ENCODE measurements at places on chromosomes 3 and 15.

DNA sequence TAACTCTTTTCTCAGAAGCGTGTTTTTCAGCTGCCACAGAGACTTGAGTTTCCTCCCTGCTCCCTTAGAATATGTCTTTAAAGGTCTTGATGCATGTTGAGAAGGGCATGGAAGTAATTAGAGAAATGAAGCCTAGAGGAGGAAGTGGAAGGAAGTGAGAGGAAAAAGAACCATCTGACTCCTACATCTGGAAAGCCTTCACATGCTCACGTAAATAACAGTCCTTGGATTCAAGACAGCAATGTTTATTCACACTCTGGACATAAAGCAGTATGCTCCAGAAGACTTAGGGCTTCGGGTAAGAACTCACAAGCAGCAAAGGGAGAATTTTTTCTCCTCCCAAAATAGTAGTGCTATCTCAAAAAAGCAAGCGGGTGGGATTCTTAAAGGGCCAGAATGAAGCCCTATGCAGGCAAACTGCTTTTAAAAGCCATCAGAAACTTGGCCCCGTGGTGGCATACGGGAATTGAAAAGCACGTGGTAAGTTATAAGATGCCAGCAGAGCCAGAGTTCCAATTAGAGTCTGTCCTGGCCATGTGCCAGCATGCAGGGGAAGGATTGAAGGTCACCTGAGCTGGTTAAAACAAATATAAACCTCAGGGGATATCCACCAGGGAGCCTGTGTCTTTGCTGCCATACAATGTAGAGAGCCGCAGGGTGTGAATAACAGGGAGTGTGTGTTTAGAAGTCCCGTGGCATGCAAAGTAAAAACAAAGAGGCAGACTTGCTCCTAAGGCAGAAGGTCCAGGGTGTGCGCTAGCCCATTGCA, 380.8 kb upstream of the NDN start:
- DNase-seq = no peak

DNA sequence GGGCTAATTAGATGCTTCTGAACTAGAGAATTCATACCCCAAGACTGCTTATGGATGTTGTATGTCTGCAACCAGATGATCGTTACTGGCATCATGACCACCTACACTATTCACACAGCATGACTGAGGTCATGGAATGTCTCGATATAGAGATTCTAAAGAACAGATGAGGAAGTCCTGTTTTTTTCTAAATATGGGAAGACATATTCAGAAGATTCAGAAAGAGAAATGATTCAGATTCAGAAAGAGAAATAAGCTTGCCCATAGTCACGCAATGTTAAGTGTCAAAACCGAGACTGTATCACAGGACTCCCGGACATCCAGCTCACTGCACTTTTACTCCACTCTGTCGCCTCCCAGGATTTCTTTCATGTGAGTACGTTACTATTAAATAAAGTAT, 136.2 kb downstream of the TPRG1 start:
- no peak for DNase-seq

DNA sequence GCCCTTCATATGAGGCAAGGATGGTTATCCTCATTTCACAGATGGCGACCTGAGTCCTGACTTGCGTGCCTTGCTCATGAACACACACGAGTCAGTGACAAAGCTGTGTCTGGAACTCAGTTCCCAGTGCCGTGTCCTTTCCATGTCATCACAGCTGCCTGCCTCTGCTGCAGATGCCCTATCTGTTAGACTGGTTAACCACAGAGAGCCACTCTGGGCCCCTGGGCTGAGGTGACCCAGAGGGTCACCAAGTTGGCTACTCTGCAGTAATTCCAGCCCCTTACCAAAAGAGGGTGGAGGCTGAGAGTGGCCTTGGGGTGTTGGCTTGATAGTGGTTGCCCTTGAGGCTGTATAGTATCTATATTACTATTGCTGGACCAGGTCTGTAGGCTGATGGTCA, 41.0 kb downstream of the RAB11A start:
- DNase-seq = no peak

- no peak for DNase-seq
These were observed 10.9 kb upstream of the DLL4 start for GRCh38 chr15:40918146-40918798.

DNA sequence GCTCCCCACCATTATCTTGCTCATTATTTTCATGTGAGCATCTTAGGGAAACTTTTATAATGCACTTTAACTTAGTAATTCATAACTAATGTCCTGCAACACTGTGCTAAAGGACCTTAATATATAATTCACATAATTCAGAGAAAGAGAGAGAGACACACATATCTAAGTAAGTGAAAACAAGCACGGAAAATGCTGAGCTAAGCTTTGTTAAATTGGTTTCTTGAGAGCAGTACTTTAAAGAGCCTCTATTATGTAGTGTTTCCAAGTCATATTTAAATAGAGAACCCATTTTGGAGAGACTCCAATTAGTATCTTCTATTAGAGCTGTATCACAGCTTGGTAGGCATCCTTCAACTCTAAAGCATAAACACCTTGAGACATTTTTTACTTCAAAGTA, 354.1 kb upstream of the SOX14 start:
- DNase-seq = no peak

GRCh38 chr15:88066636-88067330, 189.8 kb downstream of the NTRK3 start:
- no peak for DNase-seq

DNA sequence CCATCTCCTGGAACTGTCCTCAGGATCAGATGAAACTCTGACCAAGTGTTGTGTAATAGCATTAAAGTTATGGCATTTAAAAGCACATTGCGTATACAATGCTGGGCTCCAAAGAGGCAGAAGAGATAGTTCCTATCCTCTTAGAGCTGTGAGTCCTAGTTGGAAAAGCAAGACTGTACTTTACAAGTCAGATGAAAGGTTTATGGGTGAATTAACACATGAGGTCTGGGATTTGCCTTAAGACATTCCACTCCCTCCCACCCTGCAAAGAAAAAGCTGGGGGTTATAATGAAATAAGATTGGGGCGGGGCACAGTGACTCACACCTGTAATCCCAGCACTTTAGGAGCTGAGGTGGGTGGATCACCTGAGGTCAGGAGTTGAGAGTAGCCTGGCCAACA, 35.6 kb downstream of the SNAPC5 start:
- DNase-seq = no peak

GRCh38 chr15:29050870-29051269, 165.1 kb downstream of the APBA2 start:
- DNase-seq = no peak

DNA sequence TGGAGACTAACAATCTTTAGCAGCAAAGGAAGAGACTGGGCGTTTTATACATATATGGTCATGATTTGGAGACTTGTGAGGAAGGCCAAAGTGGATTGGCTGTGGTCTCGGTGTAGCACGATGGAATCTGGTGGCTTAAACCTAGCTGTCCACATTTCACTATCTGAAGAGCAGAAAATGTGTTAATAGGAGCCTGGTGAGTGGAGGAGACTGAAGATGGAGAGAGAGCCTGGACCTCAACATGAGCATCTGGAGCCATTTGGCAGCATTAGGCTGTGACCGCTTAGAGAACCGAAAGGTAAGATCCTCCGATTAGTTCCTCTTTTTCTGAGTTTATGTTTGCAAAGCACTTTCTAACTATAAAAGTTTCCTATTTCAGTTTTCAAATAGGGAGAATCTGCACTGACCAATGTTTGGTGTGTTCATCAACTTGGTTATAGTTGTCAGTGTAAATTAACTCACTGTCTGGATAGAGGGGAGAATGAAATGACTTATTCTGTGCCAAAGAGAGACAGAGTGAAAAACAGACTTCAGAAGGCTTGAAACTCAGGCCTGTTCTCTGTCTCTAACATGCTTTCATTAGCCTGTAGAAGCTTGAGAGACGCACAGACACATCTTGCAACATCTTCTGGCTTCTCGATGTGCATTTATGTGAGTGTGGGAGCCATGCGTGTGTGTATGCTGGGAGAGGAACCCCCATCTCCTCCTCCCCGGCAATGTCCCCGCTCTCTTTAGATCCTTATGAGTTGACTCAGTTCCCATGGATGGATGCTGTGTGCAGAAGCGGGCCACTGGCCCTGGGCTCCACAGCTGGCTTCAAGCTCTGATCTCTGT, 244.7 kb upstream of the TBL1XR1 start:
- no peak for DNase-seq

- DNase-seq = no peak
These were observed 34.1 kb upstream of the ATG7 start for GRCh38 chr3:11238060-11238459.

DNA sequence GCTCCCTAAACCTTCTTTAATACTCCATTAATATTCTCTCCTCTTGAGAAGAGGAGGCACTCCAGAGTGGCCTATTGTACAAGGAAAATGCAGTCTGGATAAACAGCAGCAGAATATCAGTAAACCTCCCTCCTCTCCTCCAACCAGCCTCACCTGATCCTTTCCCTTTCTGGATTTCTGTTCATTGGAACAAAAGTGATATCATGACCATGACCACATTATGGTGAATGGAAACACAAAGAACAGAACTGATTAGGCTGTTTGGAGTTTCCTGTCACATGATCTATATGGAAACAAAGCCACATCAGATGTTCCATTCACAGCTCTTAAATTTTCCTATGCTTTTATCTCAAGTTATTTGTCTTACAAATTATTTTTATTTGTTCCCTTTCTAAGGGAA, 14.6 kb downstream of the C2CD4B start:
- no peak for DNase-seq

GRCh38 chr3:9435316-9435715, 37.9 kb downstream of the SETD5 start:
- DNase-seq = no peak

DNA sequence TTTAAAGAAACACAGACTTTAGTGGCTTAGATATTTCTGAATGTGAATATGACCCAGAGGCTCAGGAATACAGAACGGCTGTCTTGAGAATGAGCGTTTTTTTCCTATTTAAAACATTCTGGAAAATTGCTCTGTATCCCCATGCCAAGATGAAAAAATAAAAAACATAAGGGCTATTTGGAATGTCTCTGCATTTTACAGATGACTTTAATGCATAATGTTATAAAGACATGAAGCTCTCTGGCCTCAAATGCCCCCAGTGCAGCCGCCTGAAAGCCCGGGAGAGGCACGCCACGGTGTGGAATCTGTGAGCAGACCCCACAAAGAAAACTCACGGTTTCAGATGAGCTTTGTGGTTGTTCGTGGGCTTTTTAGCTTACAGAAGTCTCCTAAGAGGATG, 322.5 kb upstream of the ICE2 start:
- no peak for DNase-seq

DNA sequence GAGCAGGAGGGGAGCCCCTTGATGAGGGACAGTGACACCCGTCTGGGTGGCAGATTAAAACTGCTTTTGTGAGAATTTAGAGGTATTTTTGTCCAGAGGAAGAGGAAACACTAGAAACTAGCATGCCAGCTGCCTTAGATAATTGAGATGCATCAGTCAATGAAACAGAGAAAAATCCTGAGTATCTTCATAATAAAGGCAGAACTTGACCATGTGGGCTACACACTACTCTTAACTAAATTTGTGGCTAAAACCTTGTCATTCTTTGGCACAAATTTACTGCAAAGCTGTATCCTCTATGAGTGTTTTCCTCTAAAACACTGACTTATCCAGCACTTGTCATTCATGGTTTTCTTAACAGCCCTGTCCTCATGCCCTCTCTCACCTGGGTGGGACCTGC, 259.7 kb upstream of the TPM1 start:
- no peak for DNase-seq

DNA sequence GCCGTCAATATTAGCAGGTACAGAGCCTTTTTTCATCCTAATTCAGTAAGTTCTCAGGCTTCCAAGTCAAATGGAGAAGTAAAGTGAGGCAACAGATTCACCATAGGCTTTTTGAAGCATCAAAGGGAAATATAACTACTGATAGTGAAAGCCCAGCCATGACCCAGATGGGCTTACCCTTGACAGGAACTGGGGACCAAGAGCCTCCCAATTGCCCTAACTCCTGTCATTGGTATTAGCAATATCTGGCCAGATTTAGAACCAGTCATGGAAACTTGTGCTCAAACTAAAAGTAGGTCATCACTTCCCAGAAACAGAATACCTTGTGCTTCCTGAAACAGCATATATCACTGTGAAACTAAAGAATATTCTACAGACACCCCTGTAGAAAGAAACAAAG, 33.0 kb downstream of the NME9 start:
- no peak for DNase-seq

- no peak for DNase-seq
These were observed 21.1 kb downstream of the ANXA2 start for GRCh38 chr15:60376677-60377095.

DNA sequence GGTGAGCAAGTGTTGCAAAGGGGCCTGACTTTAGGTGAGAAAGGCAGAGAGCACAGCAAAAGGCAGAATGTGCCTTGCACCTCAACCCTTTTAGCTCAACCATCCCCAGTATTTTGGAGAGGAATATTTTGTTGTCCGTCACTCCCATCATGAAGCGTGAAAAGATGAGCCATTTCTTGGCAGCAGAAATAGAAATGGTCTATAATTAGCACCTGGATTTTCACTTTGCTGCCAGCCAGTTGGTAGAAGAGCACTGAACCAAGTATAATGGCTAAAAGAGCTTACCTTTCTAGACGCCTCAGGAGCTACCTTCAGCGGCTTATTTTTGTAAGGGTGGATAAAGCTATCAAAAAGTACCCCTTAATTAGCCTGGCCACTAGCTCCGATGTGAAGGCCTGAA, 406.7 kb downstream of the OCA2 start:
- DNase-seq = no peak

All from HuH-7.5 (cell line).